ENCODE measurements at places on chromosomes 5 and 9. TPM values are rescaled to one million over a fixed set of nuclear protein-coding genes. Genes with fewer than 3 reads are reported as not detected.

GRCh38 chr5:9118852-9119251 is 427.0 kb downstream of the SEMA5A start:
- no peaks in the 10 kb centered on the region for H3K27me3 ChIP-seq
- no peak overlapping the region for H3K4me3 ChIP-seq
- no peak overlapping the region for H3K27ac ChIP-seq
- no peak for DNase-seq

DNA sequence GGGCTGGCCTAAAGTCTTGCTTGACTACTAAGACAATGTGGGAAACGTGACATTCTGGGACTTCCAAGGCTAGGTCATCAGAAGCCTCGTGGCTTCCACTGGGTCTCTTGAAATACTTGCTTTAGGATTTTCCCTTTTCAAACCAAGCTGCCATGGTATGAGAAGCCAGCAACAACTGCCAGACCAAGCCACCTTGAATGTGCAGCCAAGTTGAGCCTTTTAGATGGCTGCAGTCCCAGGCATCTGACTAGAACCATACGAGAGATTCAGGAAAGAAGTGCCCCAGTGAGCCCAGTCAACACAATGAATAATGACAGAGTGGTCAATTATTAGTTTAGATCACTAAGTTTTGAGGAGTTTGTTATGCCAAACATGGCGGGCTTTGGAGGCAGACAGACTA is 143.3 kb downstream of the SLF1 start:
- no peaks in the 10 kb centered on the region for H3K4me1 ChIP-seq
- H3K4me3 ChIP-seq: no peak overlapping the region

- H3K27ac ChIP-seq: no peak overlapping the region
- H3K27me3 ChIP-seq: no peaks in the 10 kb centered on the region
- H3K4me3 ChIP-seq: no peak overlapping the region
- H3K4me1 ChIP-seq: peaks cover 21% of the 10 kb centered on the region
- H3K36me3 ChIP-seq: no peaks in the 10 kb centered on the region
Measured at GRCh38 chr5:146796911-146797310, 81.6 kb downstream of the PPP2R2B start.

DNA sequence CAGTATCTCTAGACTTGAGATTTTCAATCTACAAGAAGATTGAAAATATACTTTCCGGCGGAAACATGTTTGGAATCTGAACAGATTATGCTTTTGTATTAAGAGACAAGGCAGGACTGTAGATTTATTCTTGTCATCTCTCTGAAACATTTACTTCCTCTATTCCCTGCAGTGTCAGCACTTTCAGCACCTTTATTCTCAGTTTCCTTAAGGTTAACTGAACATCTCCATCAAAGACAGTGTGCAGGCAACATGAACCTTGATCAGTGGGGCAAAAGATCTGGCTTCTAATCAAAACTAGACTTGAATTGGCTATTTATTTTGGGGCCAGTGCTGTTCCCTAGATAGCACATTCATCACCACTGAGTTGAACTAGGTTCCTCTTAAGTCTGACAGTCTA is 129.9 kb upstream of the HCN1 start:
- no peak overlapping the region for H3K27ac ChIP-seq
- H3K36me3 ChIP-seq: no peaks in the 10 kb centered on the region
- DNase-seq: no peak

DNA sequence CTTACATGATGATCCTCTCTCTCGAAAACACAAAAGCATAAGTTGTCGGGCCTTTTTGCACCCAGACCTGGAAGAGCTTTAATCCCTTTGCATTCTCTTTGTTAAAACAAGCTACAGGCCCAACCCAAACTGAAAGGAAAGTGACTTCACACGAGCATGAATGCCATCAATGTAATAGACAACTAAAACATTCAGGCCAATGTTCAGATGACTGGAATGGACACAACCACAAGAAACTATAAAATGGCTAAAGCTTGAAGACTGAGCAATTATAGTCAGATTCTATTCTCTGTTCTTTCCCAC is 45.5 kb downstream of the RFX3 start:
- H3K4me1 ChIP-seq: no peaks in the 10 kb centered on the region
- no peaks in the 10 kb centered on the region for H3K27me3 ChIP-seq
- H3K4me3 ChIP-seq: no peak overlapping the region
- no peak for DNase-seq

DNA sequence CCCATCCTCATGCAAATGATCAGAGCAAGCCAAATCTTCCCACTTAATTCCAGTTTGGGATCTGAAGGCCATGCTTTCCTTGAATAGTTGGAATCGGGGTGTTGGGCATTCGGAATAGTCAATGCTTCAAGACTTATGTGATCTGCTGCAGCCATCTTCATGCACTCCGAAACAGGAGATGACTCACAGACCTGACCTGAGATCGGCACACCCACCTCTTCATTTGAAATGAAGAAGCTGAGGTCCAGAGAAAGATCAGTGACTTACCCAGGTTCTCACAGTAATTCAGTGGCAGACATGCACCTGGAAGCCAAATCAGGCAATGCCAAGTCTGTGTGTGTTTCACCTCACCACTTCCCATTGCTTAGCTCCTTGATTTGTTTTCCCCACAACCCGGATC is 33.0 kb downstream of the FOXD1 start:
- no peaks in the 10 kb centered on the region for H3K36me3 ChIP-seq
- no peak overlapping the region for H3K4me3 ChIP-seq
- no peak overlapping the region for H3K27ac ChIP-seq
- no peak for DNase-seq
- peaks cover 12% of the 10 kb centered on the region for H3K4me1 ChIP-seq

DNA sequence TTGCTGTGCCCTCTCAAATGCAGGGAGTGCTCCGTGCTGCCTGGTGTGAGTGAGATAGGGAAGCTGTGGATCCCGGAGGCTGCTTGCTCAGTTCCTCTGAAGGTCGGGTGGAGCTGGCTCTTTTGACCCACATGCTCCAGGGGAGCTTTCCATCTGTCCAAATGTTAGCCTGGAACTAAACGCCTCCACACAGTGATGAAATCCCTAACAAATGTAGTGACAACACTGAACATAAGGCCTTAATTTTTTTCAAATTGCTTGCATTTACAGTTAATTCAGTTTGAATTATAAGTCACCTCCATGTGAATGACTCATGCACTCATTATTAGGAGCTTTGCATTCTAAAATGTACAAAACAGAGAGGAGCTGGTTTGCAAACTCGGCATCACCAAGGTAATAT is 27.0 kb downstream of the PRDM6 start:
- no peak overlapping the region for H3K27ac ChIP-seq
- no peak for DNase-seq
- no peaks in the 10 kb centered on the region for H3K27me3 ChIP-seq
- no peak overlapping the region for H3K4me3 ChIP-seq
- peaks cover 21% of the 10 kb centered on the region for H3K4me1 ChIP-seq

- no peak overlapping the region for H3K27ac ChIP-seq
- no peak for DNase-seq
- H3K27me3 ChIP-seq: no peaks in the 10 kb centered on the region
- H3K36me3 ChIP-seq: no peaks in the 10 kb centered on the region
- no peak overlapping the region for H3K4me3 ChIP-seq
Measured at GRCh38 chr5:53463909-53464621, 16.4 kb upstream of the FST start.

DNA sequence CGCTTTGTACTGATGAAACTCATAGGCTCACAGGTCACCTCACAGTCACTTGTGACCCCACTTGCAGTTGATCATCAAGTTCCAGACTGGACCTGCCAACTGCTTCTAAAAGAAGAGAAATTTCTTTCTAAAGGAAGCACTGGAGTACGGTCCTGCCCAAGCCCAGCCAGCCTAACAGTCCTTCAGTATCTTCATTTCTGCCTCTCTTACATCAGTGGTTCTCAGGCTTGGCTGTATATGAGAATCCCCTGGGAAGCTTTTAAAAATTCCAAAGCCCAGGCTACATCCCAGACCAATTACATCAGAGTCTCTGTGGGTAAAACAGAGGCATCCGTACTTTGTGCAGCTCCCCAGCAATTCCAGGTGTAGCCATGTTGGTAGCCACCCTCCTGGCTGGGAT is 282.1 kb downstream of the NFIB start:
- no peak overlapping the region for H3K4me3 ChIP-seq
- no peaks in the 10 kb centered on the region for H3K36me3 ChIP-seq
- peaks cover 43% of the 10 kb centered on the region for H3K4me1 ChIP-seq
- peak overlapping the region; percentile 82 for H3K27ac ChIP-seq
- no peaks in the 10 kb centered on the region for H3K27me3 ChIP-seq
- no peak for DNase-seq

- H3K27ac ChIP-seq: no peak overlapping the region
- no peaks in the 10 kb centered on the region for H3K27me3 ChIP-seq
- H3K36me3 ChIP-seq: no peaks in the 10 kb centered on the region
- no peak overlapping the region for H3K4me3 ChIP-seq
Measured at GRCh38 chr9:88090151-88090581, 48.1 kb downstream of the SPATA31C2 start.

GRCh38 chr9:37652261-37652660 is 1.5 kb downstream of the FRMPD1 start:
- no peak overlapping the region for H3K27ac ChIP-seq
- H3K36me3 ChIP-seq: no peaks in the 10 kb centered on the region
- no peak for DNase-seq

GRCh38 chr5:122202952-122203351 is 73.6 kb downstream of the ZNF474 start:
- no peak for DNase-seq
- no peaks in the 10 kb centered on the region for H3K4me1 ChIP-seq
- no peak overlapping the region for H3K27ac ChIP-seq
- H3K4me3 ChIP-seq: no peak overlapping the region
- no peaks in the 10 kb centered on the region for H3K27me3 ChIP-seq

- H3K4me1 ChIP-seq: no peaks in the 10 kb centered on the region
- no peak overlapping the region for H3K4me3 ChIP-seq
- no peak for DNase-seq
- no peak overlapping the region for H3K27ac ChIP-seq
- H3K36me3 ChIP-seq: no peaks in the 10 kb centered on the region
Measured at GRCh38 chr5:54302267-54302687, 8.1 kb downstream of the ARL15 start.

- peak; percentile 71 for DNase-seq
- no peaks in the 10 kb centered on the region for H3K27me3 ChIP-seq
- peaks cover 17% of the 10 kb centered on the region for H3K4me1 ChIP-seq
- no peak overlapping the region for H3K27ac ChIP-seq
Measured at GRCh38 chr9:32431940-32432555, 47.6 kb downstream of the ACO1 start.

DNA sequence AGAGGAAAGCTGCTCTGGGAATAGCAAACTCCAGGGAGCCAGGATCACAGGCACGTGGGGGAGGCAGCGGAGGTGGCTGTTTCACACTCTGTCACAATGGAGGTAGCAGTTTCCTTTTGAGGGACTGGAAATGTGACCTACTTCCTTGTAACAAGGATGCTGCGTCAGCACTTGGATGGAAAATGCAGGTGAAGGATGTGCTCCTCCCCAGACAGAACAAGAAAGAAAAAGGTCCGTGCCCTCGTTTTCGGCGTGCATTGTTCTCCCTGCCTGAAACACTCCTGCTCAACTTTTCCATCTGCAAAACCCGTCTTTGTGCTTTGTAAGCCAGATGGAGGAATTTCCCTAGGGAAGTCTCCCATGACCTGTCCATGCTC is 55.1 kb upstream of the SH3PXD2B start:
- no peaks in the 10 kb centered on the region for H3K27me3 ChIP-seq
- no peaks in the 10 kb centered on the region for H3K36me3 ChIP-seq
- DNase-seq: no peak
- H3K27ac ChIP-seq: no peak overlapping the region
- no peak overlapping the region for H3K4me3 ChIP-seq

- DNase-seq: no peak
- H3K4me3 ChIP-seq: no peak overlapping the region
- no peaks in the 10 kb centered on the region for H3K27me3 ChIP-seq
- H3K4me1 ChIP-seq: no peaks in the 10 kb centered on the region
Measured at GRCh38 chr5:21711866-21712758, 1141.0 kb downstream of the CDH12 start.

- no peaks in the 10 kb centered on the region for H3K27me3 ChIP-seq
- H3K4me1 ChIP-seq: no peaks in the 10 kb centered on the region
- DNase-seq: no peak
- H3K4me3 ChIP-seq: no peak overlapping the region
Measured at GRCh38 chr9:119114681-119115080, 254.6 kb downstream of the BRINP1 start.

GRCh38 chr9:99489060-99489413 is 267.0 kb downstream of the SEC61B start:
- no peaks in the 10 kb centered on the region for H3K4me1 ChIP-seq
- no peak for DNase-seq
- H3K27ac ChIP-seq: no peak overlapping the region
- H3K27me3 ChIP-seq: no peaks in the 10 kb centered on the region
- no peaks in the 10 kb centered on the region for H3K36me3 ChIP-seq
- H3K4me3 ChIP-seq: no peak overlapping the region

DNA sequence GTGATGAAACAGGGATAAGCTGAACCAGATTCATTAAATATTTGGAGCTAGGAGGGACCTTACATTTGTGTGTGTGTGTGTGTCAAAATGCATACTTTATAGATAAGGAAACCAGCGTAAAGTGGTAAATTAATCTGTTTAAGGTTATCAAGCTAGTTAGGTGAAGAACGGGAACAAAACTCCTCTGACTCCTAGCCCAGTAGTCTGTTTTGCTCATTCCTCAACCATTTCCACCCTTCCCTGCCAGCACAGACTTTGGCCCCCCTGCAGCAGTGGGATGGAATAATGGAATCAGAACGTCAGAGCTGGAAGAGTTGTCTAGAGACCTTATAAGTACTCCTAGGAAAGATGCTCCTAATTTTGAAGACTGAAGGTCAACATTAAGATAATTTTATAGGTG is 6.5 kb downstream of the AGXT2 start:
- no peak overlapping the region for H3K4me3 ChIP-seq
- no peak overlapping the region for H3K27ac ChIP-seq
- no peaks in the 10 kb centered on the region for H3K4me1 ChIP-seq
- DNase-seq: no peak
- H3K36me3 ChIP-seq: no peaks in the 10 kb centered on the region

DNA sequence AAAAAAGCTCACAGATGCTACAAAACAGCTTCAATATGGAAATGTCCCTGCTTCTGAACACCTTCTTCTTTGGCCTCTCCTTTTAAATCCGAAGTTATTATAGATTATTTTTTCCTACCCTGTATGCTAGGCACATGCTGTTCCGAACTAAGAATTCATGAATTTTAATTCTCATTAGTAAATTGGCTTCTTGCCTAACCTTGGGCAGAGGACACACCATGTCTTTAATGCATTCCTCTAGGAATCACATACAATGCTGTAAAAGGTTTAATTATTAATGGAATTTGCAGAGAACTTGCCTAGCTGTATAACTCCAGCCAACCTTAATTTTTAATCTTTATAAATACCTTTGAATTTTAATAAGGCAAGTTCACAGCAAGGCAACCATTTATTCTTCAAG is 234.4 kb downstream of the NTRK2 start:
- no peak overlapping the region for H3K4me3 ChIP-seq
- H3K27me3 ChIP-seq: no peaks in the 10 kb centered on the region
- H3K4me1 ChIP-seq: no peaks in the 10 kb centered on the region

- no peak for DNase-seq
- no peak overlapping the region for H3K4me3 ChIP-seq
- H3K36me3 ChIP-seq: no peaks in the 10 kb centered on the region
Measured at GRCh38 chr5:172719211-172719610, 51.8 kb downstream of the DUSP1 start.

PPP1R2B gene
- total RNA-seq: not detected

PCDHA5 gene
- 0.36 TPM for total RNA-seq

REEP2 gene
- total RNA-seq: 15.7 TPM

TSPAN17 gene
- 9.1 TPM for total RNA-seq

UNC5A gene
- not detected for total RNA-seq

RELL2 gene
- 0.99 TPM for total RNA-seq

DCP2 gene
- 18.1 TPM for total RNA-seq

PHF24 gene
- 2.2 TPM for total RNA-seq
